ENCODE measurements at places on chromosomes 3 and 15. TPM values are rescaled to one million over a fixed set of nuclear protein-coding genes. Genes with fewer than 3 reads are reported as not detected.

The GLDN gene
- total RNA-seq, result 0.74 TPM

GRCh38 chr3:132284781-132285619, 32.2 kb upstream of the ACP3 start:
- DNase-seq, result no peak

DNA sequence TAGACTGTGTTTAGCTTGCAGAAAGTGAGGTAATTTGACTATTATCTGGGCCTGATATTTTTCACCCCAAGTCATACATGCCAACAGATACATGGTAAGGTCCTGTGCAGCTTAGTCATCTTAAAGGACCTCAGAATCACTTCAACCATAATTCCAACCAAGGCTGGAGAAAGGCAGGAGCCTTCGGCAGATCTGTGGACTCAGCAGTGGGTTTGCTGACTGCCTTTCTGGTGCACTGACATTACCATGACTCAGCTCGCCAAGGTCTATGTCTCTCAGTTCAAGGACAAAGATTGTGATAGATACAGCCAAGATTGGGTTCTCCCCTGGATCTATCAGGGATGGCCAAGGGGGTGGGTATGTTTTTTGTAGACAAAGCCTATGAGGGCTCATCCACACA, 32.7 kb downstream of the LYZL4 start:
- peak; percentile 4 for DNase-seq

DNA sequence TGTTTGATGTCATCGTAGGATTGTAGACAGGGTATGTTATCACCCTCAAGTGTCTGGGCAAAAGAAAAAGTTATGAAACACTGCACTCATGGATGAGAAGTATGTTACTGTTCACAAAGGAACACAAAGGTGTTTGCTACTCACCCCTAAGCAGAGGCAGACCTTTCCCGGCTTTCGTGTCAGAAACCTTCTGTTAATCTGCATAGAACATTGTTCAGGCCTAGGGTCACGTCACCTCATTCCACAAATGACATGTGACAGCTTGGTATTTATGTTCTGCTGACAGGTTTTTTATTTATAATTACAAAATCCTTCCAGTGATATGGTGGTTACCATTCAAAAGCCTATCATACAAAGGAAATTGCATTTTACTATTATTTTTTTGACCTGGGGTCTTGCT, 16.5 kb downstream of the THUMPD3 start:
- no peak for DNase-seq

- DNase-seq, result no peak
Measured at GRCh38 chr3:134258761-134259347, 8.2 kb upstream of the RYK start.

- no peak for DNase-seq
Measured at GRCh38 chr3:107008213-107008612, 369.0 kb upstream of the CCDC54 start.

DNA sequence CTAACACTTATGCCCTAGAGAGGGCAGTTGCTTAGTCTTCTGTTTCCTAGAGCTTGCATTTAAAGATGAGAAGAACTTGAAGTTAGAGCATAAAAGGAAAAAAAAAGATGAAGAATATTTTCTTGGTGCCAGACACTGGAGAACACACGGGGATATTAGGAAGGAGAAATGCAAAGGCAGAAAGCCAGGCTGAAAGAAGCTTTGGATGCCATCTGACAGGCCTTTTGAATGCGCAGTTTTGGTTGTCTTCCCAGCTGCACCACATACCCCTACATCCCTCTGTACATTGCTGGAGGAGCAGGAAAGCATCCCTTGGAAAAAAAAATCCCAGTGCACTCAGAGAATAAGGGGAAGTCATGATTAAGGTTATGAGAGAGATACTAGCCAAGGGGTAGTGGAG, 378.9 kb downstream of the GAP43 start:
- DNase-seq, result no peak
